ENCODE measurements at places on chromosomes 6 and 20.

- no peak for DNase-seq
Observed at GRCh38 chr6:122180132-122180531, 219.3 kb upstream of the HSF2 start.

GRCh38 chr20:31607640-31608250 is 2.7 kb downstream of the ID1 start:
- DNase-seq, result no peak

GRCh38 chr6:43468748-43469681 is 8.4 kb upstream of the TJAP1 start:
- no peak for DNase-seq

GRCh38 chr6:51655517-51655916 is 431.9 kb downstream of the PKHD1 start:
- no peak for DNase-seq

DNA sequence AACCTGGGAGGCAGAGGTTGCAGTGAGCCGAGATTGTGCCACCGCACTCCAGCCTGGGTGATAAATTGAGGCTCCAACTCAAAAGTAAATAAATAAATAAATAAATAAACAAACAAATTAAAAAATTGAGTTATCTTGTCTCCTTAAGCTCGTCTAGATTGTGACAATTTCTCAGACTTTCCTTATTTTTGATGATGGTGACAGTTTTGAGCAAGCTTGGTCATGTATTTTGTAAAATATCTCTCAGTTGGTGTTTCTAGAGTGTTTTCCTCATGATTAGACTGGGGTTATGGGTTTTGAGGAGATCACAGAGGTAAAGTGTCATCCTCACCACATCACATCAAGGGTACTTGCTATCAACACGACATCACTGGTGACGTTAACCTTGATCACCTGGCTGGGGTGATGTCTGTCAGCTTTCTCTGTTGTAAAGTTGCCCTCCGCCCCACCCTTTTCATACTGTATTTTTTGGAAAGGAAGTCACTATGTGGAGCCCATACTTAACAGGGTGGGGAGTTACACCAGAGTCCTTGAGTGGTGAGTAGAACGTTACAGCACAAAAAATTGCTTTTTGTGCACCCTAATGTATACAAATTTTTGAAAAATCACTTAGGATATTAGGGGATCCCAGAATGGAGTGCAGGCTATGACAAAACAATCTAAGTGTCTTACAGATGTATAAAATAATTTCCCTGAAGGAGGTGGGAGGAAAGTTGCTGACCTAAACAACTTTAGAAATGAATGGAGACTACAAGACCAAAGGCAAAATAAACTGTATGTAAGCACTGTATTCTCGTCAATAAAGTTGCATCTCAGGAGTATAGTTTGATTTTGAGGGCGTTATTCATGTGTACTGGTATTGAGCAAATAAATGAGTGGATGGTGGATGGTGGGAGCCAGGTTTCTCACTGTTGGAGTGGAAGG is 116.4 kb upstream of the SGK1 start:
- DNase-seq, result no peak

DNA sequence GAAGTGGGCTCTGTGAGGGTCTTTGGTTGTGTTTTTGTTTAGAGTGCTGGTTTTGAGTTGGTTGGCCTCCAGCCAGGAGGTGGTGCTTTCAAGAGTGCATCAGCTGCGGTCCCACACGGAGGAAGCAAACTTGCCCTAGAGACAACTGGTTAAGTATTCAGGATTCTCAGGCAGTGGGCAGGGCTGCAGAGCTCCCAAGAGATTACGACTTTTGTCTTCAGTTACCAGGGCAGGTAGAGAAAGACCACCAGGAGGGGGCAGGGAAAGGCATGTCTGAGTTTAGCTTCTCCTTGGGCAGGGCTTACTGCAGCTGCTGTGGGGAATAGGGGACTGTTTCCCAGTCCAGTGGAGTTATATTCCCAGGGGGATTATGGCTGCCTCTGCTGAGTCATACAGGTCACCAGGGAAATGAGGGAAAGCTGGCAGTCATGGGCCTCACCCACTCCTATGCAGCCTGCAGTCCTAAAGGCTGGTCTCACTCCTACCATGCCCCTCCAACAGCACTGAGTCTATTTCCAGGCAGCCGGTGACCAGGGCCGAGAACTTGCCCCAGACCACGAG is 64.3 kb downstream of the TTI1 start:
- no peak for DNase-seq

DNA sequence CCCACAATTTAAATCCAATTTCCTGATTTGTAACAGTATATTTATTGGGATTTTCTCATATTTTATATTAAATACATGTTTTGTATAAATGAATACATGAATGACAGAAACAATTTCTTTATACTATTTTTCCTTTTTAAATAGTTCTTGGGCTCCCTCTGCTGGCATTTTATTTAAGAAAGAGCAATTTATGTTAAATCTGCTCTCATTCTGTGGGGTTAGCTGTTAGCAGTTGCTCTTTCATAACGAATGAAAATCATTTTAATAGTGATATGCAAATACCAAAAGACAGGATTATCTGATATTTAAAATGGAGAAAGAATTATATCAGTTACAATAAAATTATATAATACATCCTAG is 118.3 kb downstream of the RALGAPA2 start:
- no peak for DNase-seq

DNA sequence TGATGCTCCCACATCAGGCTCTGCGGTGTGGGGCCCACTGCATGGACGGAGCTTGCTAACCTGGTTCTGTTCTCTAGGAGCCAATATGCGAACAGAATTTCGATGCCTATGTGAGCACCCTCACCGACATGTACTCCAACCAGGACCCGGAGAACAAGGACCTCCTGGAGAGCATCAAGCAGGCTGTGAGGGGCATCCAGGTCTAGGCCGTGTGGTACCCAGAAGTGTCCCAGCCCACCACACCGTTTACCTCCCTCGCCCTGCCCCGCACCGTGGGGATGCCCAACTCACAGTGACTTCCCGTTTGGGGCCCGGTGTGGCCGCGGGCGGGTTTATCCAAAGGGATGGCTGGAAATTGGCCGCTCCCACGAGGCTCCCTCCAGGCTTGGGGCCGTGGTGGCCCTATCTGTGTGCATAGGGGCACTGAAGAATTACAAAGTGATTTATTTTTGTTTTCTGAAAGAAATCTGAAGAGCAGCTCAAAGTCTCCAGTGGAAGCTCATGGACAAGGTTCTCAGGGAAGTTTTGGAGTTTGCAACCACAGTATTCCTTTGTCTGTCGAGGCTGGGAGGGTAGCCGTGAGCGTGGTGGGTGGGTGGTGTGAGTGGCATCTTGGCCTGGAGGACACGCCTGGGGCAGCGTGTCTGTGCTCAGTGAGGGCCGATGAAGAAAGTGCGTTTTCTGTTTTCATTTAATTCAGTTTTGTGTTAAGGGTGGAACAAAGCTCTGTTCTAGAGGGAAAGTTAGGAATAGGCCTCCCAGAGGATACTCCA is 15.1 kb upstream of the PCMTD2 start:
- DNase-seq, result no peak

GRCh38 chr20:57909763-57910331 is 200.0 kb upstream of the PMEPA1 start:
- no peak for DNase-seq

GRCh38 chr20:50655311-50655880 is 35.9 kb downstream of the RIPOR3 start:
- no peak for DNase-seq

GRCh38 chr20:9440892-9441291 is 73.5 kb upstream of the LAMP5 start:
- no peak for DNase-seq

- DNase-seq, result no peak
Observed at GRCh38 chr6:45513213-45513618, 135.5 kb upstream of the SUPT3H start.

DNA sequence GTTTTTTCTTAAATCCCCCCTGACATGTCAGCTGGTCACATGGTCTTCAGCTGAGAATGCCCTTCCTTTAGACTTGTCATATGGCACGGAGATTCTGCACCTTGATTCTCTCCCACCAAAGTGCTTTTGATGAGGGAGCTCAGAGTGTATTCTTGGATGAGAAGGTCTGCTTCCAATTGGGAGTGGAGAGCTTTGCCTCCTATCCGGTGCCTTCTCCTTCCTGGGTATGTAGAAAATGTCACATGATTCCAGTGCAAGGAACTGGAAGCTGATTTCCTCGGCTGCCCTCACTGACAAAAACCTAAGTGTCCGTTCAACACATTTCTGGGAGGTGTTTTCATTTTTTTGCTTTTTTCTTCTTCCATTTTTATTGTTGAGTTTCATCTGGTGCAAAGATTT is 197.2 kb downstream of the TFAP2C start:
- DNase-seq, result no peak

DNA sequence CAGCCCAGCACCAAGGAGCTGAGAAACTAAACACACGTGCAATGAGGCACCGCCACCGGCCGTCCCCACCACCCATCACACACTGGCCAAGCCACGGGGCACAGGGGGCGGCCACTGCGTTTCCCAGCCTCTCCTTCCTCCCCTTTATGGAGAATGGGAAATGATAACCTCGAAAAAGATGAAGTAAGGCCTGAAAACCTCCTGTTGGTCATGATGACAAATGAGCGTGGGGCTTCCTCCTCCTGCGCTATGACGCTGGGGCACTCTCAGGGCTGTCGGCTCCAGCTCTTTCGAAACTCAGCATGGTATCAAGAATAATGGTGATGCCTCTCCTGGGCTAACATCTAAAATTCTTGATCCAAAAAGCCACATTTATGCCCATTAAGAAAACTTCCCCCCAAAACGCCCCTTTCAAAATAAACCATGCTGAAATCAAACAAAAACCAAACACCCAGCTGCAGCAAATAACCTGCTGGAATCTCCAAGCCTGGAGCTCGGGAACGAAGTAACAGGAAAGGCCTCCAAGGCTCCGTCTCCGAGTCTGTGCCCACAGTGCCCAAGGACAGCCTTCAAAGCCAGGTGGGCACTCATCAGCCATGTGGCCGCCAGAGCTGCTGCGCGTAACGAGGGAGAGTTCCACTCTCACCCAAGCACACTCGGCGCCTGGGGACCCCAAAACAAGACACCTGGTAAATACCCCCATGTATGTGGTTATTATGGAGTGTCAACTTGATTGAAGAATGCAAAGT is 50.0 kb downstream of the TAF4 start:
- no peak for DNase-seq

DNA sequence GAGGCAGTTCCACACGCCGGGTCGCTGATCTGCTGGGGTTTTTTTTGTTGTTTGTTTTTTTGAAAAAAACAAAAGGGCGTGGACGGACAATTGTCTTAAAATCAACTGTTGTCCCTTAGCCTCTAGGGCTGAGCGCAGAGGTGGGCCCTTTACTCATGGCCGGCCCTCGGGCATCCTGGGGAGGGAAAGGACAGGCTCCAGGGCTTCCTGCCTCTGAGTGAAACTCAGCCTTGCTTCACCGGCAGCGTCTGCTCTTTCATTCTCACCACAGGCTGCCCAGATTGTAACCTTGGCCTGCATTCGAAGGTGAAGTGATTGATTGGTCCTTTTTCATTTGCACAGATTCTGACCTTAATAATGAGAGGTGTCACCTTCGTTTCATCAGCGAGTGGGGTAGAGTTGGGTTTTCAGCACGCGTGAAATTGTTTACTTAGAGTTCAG is 797 bp downstream of the SMIM13 start:
- DNase-seq, result peak; percentile 34

GRCh38 chr20:37362821-37363220 is 16.9 kb downstream of the SRC start:
- DNase-seq, result no peak

GRCh38 chr6:36469148-36469661 is 26.4 kb downstream of the KCTD20 start:
- no peak for DNase-seq

- DNase-seq, result peak; percentile 45
Observed at GRCh38 chr6:29965873-29966601, 23.7 kb downstream of the HLA-A start.

DNA sequence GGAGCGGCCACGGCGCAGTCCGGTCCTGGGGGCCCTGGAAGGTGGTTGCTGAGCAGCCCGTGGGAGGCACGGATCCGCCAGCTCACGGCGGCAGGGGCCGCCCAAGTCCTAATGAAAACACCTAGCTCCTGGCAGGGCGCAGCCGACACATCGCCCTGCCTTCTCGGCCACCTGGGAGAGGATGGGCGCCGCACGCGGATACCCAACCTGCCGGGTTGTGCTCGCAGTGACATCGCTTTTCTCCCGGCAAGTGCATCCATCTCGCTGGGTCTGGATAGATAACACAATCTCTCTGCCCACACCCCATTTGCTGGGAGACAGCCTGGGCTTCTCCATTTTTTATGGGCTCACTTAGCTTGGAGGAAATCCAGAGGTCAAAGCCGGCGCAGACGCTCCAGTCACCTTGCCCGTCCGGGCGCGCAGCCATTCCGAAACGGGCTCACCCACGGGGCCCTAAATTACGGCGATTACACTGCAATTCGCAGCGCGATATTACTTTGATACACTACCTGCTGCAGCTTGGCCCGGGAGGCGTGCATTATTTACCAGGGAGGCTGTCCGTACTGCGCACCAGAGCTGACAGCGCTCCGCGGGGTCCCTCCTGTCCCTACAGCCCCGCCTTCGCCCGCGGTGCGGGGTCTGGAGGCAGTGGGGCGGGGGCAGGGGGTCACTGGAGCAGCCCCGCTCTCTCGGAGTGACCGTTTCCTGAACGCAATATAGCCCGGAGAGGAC is 36.2 kb upstream of the CCDC167 start:
- DNase-seq, result no peak

GRCh38 chr6:136859430-136859829 is 37.0 kb downstream of the PEX7 start:
- no peak for DNase-seq

DNA sequence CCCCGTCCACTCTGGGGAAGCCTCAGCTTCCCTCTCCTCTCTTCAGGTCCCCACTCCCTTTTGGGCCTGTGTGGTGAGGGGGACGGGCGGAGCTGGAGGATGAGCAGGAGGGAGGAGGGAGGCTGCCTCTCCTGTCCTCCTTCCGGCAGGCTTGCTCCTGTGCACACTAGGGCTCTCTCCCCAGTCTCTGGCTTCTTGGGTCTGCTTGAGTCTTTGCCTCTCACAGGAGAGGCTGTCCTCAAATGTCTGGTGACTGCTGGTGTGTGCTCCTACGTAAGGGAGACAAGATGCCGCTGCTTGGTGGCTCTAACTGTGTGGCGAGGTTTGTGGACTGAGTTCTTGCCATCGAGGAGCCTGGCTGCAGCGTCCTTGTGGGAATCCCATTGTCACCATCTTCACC is 8.8 kb upstream of the SMOC2 start:
- DNase-seq, result no peak

All from effector memory CD8-positive, alpha-beta T cell (primary cell).